ENCODE measurements at places on chromosomes 12 and 14.
A peak's percentile ranks its signal among the peaks of the same experiment; 100 is the strongest.

DNA sequence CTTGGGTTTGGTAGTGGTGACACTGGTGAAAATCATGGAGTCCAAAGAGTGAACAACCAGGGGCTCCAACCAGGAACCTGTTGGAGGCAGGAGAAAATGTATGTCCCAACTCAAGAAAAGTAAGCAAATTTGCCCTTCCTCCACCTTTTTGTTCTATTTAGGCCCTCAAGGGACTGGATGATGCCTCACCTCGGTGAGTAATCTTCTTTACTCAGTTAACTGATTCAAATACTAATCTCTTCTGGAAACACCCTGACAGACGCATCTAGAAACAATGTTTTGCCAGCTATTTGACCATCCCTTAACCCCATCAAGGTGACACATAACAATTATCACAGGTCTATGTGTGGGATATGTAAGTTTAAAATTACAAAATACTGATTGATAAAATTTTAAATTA, 272.4 kb upstream of the FOXG1 start:
- no peak for ATAC-seq

DNA sequence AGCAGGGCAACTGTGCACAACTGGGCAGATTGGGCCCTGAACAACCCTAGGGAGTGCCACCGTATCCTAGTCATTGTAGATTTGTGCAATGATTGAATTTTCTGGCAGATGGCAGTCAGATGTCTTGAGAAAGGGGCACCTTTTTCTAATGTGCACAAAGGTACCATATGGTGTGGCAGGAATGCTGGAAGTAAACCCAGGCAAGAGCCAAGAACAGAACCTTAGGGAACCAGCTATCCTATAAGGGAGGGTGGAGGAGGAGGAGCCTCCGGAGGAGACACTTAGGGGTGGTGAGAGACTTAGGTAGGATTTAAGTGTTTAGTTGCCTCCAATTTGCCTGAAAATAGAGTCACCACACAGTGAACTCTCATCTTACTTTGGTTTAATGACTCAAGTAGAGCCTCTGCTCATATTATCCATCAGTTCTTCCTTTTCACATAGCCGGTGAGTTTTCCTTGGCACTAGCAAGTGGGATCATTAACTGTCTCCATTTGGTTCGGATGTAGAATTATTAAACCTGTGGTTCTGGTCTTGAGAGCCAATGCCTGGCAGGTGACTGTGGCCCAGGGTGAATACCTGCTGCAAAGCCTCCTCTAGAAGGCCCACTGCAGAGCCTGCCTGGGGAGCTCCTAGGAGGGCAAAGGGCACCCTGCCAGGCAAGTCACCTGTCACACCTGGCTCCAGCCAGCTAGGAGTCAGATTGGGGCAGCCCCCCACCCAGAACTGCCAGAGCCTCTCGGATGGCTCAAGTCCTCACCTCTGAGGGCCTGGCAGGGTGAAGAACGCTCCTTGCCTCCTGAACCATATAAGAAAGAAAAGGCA, 184.4 kb upstream of the HIF1A start:
- ATAC-seq = no peak

GRCh38 chr14:105250986-105251385, 2.7 kb downstream of the BTBD6 start:
- ATAC-seq = no peak

GRCh38 chr14:102363182-102363943, 622 bp downstream of the TECPR2 start:
- peak; percentile 17 for ATAC-seq

- no peak for ATAC-seq
Measured at GRCh38 chr14:55399852-55400251, 11.8 kb downstream of the ATG14 start.

DNA sequence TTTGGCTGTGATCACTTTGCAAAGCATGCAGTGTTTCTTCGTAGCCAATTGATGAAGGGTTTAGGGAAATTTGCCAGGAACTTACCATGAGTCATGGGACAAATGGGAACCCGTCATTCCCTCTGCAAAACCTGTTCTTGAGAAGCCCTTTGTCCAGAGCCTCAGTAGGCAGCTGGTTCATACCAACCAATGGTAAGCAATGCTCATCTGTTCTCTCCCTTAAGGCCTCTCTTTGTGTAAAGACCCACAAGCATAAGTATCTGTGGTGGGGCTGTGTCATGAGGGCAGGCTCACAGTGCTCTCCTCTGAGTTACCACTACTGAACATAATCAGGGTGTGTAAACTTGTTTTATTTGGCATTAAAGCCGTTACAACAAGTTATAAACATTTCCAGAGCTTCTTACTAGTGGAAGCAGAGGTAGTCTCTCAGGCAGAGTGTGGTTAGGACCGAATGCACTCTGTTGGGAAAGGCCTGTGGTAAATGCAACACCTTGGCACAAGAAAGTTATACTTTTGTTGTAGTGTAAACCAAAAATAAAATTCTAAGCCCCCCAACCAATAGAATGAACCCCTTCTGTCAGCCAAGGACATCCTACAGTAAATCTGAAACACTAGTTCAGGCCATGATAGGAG, 119.8 kb downstream of the SINHCAF start:
- ATAC-seq = no peak

DNA sequence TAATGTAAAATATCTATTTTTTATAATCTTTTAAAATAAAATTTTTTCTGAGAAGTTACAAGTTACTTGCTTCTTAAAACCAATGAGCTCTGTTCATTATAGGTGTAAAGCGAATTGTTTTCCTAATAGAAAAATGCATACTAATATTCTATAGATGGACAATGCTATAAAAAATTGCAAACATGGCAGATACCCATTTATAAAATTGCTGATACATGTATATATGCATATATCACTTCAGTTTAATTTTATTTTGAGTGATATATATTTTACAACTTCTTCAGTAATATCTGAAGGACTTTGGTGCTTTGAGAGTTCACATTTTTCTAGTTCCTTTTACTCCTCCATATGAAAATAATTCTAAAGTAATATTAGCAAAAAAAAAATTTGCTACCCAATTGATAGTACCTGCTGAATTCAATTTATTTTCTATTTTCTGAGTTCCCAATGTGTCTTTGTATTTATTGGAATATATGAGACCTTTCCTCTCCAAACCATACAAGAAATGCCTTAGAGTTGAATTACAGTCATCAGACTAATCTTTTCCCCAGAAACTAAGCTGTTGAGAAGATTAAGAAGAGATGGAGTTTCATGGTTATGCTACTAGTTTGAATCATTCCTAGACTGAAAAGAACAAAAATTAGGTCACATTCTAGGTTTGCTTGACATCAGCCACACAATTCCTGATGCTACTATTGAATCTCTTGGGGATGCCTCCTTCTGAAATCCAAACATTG, 1937.5 kb upstream of the SEL1L start:
- no peak for ATAC-seq

DNA sequence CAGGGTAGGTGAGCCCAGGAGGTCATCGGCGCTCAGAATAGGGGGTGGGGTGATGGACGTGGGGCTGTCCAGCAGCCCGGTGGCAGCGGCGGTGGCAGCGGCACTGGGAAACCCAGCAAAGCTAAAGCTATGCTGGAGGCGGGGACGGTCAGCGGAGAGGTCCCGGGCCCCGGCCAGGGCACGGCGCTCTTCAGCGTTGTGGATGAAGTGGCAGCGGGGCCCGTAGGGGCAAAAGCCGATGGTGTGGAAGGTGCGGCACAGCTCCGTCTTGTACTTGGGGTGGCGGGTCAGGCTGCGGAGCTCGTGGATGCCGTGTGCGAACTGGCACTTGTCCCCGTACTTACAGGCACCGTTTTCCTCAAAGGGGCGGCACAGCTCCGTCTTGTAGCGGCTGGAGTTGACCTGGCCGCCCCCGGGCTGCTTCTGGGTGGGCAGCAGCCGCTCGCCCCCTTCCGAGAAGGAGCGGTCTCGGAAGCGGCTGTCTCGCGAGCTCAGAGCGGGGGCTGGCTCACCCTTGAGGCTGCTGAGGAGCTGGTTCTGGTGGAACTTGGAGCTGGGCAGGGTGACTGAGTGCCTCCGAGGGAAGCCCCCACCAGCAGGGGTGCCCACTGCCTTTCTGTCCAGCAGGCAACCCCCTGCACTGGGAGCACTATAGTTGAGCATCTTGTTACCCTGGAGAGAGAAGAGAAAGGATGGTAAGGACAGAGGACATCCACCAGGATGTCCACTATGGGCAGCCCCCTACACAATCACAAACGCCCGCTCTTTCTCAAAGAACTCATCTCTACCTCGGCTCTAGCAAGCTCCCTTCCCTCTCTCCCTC, 2.8 kb downstream of the ZFP36L1 start:
- ATAC-seq = peak; percentile 24

- ATAC-seq = peak; percentile 93
Measured at GRCh38 chr14:46248001-46248630, 403.5 kb downstream of the RPL10L start.

DNA sequence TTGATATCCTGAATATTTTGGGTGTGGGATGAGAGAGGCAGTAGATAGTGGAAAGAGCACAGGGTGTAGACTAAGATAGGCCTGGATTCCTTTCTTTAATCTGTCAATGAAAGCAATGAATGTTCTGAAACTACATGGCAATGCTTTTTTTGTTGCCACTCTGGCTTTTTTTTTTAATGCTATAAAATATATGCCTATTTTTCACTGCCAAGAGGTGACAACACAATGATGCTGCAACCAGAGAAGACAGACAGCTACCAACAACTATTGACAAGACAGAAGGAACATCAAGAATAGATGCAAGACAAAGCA, 9.4 kb downstream of the ANG start:
- no peak for ATAC-seq

DNA sequence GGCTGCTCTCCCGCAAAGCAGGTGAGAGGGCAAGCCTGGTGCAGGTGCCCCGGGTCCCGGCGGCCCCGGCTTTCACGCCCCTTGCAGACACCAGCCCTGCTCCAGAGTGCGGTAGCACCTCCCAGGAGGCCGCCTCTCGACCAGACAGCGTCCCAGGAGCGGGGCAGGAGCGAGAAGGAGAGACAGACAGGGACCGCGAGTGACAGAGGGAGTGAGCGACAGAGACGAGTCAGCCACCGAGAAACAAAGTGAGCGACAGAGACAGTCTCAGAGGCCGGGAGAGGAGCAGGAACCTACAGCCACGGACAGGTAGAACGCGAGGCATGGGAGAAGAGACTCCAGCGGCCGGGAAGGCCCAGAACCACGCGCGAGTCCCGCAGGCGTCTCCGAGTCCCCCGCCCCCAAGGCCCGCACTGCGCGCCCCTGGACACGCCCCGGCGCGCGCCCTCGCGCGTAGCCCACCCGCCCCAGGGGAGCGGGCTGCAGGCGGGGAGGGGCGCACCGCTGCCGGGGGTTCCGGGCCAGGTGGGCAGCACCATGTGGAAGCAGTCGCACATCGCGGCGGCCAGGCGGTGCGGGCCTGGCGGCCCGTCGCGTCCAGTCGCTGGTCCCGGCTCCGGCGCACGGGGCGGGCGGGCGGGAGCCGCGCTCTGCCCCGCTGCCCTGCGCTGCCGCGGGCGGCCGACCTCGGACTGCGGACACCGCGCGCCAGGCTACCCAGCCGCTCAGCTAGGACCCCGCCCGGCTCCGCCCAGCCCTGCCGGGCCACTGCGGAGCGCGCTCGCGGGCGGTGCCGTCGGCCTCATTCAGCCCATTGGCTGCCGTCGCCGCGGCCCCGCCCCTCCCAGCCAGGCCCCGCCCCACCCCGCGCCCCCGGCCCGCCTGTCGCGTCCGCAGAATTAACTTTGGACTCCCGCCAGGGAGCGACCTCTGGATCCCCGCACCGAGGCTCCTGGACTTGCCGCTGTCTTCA, at the start of gene AHNAK2:
Gene AHNAK2 (minus strand): TSS at position 694 of the 973 bp plus-strand sequence. CDS start 137 bp downstream, at position 557.
- ATAC-seq = peak; percentile 81

DNA sequence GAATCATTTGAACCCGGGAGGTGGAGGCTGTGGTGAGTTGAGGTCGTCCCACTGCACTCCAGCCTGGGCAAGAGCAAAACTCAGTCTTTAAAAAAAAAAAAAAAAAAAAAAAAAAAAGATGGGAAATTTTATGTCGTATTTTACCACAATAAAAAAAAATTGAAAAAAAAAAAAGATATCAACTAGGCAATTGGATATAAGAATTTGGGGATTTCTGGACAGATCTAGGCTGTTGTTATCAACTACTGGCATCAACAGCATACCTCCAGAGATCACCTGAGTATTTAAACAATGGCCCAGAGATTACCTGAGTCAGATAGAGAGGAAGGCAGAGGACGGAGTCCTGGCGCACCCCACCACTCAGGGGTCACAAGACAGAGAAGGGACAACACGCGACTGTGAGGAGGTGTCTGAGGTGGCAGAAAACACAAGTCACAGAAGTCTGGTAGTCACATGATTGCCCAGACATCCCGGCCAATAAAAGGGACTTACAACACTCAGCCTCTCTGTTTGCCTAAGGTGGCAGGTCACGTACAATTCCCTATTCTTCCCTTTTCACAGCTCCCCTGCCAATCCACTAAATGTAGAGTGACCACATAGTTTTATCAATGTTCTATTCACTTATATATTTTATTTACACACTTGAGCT, 1.8 kb downstream of the SPRING1 start:
- no peak for ATAC-seq

DNA sequence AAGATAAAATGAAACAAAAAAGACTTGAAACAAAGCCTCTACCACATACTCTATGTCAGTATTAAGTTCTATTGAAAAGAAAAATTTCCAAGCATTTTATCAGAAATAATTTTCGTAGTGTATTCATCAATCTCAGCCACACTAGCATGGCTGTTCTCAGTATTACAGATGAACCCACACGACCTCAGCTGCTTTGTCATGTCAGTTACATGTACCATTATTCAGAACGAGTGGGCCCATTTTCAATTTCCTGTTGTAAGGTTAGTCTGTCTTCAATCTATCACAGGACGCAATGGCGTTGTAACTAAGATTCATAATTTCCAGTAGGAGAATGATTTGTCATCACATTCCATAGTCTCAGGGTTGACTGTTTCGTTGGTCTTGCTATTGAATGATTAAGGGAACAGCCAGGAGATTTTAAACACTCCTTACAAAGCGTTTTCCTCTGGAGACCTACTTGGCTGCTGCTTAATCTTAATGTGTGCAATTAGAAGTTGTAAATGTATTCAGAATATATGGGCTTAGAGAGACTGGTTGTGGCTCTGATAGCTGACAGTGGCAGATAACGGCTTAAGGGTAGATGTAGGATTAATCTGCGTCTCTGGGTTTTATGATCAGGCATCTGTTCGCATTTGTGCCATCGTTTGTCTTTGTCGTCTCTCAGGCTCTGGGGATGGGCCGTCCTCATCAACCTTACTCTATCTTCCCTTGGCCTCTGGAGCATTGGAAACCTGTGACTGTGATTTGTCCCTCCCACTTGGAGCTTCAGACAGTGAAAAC, 65.4 kb downstream of the GLT1D1 start:
- ATAC-seq = no peak

DNA sequence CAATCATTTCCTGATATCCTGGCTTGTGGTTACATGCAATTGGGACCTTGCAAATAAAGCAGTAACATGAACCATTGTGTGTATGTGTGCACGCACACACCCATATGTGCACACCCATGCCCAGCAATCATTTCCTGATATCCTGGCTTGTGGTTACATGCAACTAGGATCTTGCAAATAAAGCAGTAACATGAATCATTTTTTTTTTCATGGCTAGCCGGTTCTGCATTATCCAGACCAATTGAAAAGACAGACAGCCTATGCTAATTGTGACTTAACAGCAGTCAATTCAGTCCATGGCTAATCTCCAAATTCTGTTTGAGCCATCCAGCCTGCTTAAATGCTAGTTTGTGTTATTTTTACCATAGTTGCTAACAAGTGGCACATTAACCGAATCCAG, 134.3 kb downstream of the TTC7B start:
- no peak for ATAC-seq

- no peak for ATAC-seq
Measured at GRCh38 chr12:64801381-64801780, 23.1 kb upstream of the TBC1D30 start.

All from motor neuron (in vitro differentiated cells).